ENCODE measurements at places on chromosomes 6 and 20.

- DNase-seq: no peak
Observed at GRCh38 chr6:160035693-160036330, 66.9 kb downstream of the IGF2R start.

DNA sequence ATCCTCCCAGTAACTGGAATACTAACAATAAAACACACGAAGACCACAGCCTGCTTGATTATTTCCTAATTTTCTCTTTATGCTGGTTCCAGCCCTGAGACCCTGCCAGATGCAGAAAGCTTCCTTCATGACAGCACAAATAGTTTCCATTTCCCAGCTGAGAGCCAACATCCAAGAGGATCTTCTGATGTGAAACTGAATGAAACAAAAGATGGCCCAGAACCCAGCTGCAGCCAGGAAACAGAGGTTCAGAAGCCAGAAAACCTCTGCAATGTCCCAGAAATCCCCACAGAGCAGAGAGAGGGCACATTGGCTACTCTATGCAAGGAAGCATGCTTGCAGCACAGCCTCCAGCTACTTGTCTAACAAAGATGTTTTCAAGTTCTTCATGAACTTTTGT, 61.8 kb upstream of the PLEKHG1 start:
- DNase-seq: no peak

DNA sequence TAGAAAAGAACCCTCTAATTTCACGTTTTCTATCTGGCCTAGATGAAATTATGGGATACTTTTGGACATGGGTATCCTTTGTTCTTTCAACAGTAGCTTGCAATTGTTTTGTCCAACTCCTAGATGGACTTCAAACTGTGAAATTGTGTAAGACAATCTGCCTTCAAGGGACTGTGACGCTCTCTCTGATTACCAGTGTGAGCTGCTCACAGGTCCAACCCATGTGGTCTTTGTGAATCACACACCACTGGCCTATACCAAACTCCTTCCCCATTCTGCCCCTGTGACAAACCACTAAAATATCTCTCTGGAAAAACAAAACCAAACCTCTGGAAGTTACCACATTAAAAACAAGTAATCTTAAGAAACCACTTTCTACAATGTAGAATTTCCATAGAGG, 59.5 kb downstream of the NINL start:
- peak; percentile 92 for DNase-seq

DNA sequence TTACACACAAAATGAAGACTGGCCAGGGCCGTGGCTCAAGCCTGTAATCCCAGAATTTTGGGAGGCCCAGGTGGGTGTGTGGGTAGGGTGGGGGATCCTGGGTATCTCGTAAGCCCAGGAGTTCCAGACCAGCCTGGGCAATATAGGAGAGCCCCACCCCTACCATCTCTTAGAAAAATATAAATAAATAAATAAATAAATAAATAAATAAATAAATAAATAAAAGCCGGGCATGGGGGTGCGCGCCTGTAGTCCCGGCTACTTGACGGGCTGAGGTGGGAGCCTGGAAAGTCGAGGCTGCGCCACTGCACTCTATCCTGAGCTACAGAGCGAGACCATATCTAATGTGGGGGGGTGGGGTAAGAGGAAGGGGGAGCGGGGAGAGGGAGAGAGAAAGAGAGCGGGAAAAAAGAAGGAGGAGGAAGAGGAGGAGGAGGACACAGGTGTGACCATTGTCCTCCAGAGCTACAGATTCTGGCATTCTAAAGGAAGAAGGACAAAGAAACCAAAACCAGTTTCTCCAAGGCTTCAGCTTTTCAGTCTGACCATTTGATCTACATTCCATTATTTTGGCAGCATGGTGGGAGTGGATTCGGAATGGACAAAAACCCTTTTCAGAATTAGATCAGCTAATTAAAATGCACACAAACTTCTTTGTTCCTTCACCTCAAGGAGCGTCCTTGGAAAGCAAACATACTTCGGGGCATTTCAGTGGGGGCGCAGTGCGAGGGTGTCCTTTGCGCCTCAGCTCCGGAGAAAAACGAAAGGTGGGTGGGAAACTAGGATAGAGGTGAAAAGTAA, 577 bp upstream of the C6orf141 start:
- DNase-seq: no peak

GRCh38 chr6:123091091-123091895, 95.3 kb downstream of the CLVS2 start:
- DNase-seq: no peak

GRCh38 chr6:108952776-108953486, 104.7 kb downstream of the ARMC2 start:
- DNase-seq: no peak

DNA sequence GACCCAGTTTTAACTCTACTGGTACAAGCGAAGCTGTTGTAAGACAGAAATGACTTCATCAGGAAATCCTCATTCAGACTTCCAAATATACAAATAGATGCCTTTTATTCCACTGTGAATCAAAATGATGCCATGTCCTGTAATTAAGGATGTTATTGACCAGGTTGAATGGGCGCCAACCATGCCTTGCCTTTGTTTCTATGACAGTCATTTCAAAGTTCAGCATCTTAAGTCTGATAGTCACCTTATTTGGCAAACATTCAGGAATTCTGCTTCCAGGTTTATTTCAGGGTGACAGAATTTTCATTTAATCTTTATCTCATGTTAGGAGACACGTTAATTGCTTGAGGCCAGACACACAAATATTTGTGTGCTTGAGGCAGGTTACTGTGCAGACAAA, 592.8 kb upstream of the JAG1 start:
- no peak for DNase-seq

DNA sequence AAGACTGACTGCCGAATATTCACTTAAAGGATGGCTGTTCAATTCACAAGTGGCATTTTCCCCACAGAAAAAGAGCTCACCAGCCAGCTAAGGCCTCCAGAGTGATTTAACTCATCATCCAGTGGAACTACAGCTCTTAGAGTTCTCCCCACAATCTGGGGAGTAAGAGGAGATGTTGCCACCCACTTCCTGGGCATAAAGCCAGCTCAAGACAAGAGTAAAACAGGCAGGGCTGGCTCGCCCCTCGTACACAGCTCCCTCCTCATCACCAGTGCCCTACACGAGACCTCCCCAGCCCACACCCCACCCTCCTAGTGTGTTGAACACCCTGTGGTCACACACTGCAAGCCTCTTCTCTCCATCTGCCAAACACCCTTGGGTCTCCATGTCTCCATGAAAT, 47.2 kb upstream of the IPCEF1 start:
- DNase-seq: no peak

DNA sequence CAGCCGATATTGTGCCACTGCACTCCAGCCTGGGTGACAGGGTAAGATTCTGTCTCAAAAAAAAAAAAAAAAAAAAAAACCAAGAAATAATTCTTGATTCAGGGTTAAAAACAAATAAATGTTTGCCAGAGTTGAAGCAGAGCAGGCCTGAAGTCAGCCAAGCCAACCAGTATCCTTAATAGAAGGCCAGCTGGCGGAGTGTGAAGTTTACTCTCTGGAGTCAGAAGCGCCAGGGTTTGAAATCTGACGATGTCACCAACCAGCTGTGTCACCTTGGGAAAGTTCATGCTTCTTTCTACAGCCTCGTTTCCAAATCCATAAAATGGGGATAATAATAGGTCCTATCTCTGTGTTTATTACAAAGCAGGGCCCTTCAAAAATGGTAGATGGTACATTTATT, 73.0 kb upstream of the ENPP5 start:
- DNase-seq: no peak

- no peak for DNase-seq
Observed at GRCh38 chr6:53641348-53641747, 24.2 kb downstream of the KLHL31 start.

DNA sequence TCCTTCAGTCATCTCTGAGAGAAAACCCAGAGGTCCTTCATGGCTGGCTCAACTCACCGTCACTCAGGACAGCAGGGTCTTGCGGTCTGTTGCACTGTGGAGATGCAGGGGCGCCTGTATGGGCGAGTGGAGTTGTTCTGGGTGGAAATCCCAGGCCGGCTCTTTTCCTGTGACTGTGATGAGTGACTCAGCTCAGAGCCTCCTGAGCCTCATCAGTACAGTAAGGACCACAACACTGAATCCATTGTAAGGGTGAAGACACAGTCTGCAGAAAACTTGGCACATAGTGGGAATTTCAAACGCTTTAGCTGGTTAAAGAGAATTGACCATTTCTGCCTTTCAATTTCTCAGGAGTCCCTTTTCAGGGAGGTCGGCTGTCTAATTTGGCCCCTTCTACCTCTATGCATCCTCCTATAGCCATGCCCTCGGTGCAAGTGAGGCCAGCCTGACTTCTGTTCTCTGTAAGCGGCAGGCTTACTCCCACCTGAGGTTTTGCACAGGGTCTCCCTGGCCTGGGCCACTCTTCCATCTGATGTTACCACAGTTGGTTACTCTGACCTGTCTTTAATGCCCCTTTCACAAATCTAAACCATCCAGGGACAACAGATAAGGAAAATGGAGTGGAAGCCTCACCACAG, 35.5 kb upstream of the TBXT start:
- DNase-seq: no peak

GRCh38 chr6:111723412-111723970, 117.8 kb upstream of the TRAF3IP2 start:
- no peak for DNase-seq

DNA sequence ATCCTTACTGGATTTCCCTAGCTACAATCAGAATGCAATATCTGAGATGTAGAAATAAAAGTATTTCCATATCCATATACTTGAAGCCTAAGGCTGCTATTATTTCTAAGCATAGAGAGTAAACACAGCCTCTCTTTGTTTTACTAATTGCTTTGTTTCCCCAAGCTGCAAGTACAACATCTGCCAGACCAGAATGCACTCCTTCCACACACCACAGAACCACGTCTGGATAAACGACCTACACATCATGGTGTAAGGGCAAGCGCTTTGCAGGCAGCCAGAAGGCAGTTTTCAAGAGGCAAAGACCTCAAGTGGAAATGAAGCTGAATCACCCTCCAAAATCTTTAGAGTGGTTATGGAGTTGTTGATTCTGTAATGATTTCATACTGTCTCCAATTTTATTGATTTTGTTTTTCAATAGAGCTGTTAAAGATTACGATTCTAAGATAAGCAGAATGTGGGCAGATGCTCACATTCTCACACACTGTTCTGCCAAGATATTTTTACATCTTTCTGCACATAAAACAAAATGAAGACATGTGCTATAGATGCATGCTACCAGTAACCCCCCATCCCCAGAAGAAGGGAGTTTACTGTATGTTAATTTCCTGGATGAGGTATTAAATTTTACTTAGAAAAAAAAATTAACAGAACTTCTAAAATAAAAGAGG, 88.8 kb downstream of the THEMIS start:
- no peak for DNase-seq

GRCh38 chr6:148513145-148514071, 170.8 kb downstream of the SASH1 start:
- DNase-seq: no peak

GRCh38 chr20:58065508-58066361, 162.7 kb downstream of the ANKRD60 start:
- no peak for DNase-seq

DNA sequence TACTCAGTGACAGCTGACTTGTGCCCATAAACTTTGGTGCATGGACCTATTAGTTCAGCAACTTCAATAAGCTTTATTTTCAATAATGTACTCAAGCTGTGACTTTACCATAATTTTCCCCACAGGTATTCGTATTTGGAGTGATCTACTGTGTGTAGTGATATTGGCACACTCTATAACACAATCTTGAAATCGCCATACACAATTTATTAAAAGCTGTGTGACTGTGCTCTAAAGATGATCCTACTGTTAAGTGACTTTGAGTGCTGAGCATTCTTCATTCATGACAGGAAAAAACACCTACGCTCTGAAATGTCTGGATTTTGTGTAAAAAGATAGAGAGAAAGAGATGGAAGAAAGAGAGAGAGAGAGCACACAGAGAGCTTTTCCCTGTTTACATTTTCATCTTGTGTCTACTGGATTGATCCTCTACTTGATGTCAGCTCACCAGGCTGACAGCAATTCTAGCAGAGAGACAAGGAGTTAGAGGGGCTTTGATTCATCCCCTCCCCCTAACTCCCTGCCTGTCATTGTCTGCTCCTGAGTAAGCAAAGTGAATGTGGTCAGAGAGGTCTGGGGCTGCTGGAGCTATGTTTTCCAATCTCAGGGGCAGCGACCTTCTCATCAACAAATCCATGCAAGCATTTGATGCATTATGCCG, 538.7 kb upstream of the POU3F2 start:
- DNase-seq: no peak

- DNase-seq: no peak
Observed at GRCh38 chr20:14778875-14779274, 441.5 kb upstream of the FLRT3 start.

- no peak for DNase-seq
Observed at GRCh38 chr20:25274891-25275812, 27.3 kb downstream of the PYGB start.
